ENCODE measurements at places on chromosomes 3 and 15. TPM values are rescaled to one million over a fixed set of nuclear protein-coding genes. Genes with fewer than 3 reads are reported as not detected.

DNA sequence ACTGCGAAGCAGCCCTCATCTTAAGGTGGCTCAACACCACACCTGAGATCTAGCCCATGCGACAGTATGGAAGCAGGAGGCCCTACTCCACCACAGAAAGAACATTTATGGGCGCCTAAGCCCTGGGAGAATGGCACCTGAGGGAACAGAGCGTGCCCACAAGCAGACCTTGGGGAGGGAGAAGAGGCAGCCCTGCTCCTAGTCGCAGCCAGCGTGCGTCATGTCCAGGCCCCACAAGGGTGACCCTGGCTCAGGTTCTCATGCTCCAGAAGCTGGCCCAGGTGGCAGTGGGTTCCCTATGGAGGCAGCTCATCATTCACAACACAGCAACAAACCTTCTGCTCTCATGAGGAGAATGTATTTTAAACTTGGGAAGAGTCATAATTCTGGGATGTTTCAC, 19.3 kb upstream of the ANPEP start:
- no peak for DNase-seq

The C2CD4A gene
- total RNA-seq: 0.72 TPM

GRCh38 chr3:52054661-52055511, 1.5 kb downstream of the DUSP7 start:
- DNase-seq: no peak

DNA sequence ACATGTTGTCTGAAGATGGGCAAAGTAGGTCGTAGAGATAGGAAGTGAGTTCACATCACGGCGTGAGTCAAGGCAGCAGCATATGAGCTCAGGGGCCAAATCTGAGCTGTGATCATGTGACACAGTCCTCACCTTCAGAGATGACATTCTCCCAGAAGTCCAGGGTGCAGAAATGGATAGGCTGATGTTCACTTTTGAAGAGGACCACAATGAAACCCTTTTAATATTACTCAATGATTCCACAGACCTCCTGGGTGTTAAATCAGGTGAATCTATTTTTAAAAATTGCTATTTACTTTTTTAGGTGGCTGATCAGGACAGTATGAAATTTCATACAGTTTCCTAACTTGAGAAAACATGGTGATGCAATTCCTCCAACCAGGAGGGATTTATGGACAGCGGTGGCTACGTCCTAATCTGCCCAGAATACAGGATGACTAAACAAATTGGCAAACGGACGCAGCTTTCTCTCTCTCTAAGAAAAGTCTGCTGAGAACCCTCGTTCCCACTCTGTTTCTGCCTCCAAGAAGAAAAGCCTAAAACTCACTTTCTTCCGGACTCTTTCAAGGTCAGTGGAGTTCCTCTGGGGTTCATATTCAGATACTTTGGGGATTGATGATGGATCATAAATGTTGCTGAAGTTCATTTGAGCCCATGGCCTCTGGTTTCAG, 34.4 kb downstream of the B3GNT5 start:
- DNase-seq: peak; percentile 83

The MORC1 gene
- 2.4 TPM for total RNA-seq

DNA sequence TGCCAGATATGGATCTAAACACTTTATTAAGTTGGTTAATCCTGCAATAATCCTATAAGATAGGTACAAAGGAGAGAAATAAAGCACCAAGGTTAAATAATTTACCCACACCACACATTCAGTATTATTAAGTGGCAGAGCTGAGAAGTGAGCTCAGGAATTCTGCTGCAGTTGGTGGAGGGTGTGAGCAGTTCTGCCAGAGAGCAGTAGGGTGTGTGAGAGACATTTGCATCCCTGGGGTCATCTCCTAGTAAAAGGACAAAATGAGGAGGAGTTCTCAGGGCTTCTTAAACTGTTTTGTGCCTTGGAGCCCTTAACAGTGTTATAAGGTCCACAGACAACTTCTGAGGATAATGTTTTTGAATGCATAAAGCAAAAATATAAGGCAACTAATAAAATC, 484.5 kb downstream of the TAFA4 start:
- DNase-seq: no peak

GRCh38 chr3:179544981-179545645, 17.6 kb upstream of the ACTL6A start:
- DNase-seq: no peak

Data from umbilical cord (tissue), 2 donors.